Activated naive CD8-positive, alpha-beta T cell treated with anti-CD3 and anti-CD28 coated beads, Interleukin-2, amount 10 ng/mL, durations not matched to agents 7 days and 5 days (primary cell): ENCODE measurements at places on chromosomes 5 and 9. TPM values are rescaled to one million over a fixed set of nuclear protein-coding genes. Genes with fewer than 3 reads are reported as not detected.

- H3K4me3 ChIP-seq, result no peak overlapping the region
- H3K36me3 ChIP-seq, result no peaks in the 10 kb centered on the region
- no peak for DNase-seq
- H3K27me3 ChIP-seq, result no peaks in the 10 kb centered on the region
- H3K4me1 ChIP-seq, result no peaks in the 10 kb centered on the region
- no peak overlapping the region for H3K27ac ChIP-seq
Observed at GRCh38 chr5:117337064-117337749, 762.6 kb upstream of the SEMA6A start.

LRRTM2 gene
- 0.06 TPM for total RNA-seq

DNA sequence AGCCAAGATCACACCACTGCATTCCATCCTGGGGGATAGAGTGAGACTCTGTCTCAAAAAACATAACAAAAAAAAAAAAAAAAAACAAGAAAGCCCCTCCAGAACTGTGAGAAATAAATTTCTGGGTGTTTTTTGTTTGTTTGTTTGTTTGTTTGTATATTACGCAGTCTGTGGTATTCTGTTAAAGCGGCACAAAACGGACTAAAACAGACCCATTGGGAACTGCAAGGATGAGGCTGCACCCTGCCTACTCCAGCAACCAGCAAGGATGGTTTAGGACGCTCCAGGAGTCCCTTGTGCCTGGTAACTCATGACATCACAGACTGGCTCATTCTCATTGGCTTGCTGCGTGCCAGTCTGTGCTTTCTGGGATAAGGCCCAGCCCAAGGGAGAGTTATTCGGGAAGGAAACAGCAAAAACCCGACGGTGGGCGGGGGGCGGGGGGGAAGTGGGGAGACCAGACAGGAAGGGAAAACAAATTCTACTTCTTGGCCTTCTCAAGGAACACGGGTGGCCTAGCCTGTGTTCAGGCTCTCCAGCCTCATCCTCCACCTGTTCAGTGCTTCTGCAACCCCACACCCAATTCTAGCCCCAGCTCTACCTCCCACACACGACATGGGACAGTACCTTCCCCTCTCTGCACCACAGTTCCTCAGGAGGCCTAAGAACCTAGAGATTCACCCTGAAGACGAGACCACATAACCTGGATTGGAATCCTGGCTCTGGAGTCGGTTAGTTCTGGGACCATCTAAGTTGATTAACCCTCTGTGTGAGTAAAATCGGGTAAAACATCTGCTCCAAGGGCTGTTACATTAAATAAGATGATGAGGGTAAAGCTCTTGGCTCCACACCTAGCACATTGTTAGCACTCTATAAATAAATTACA lies 2.8 kb downstream of the CD74 start:
- peak overlapping the region; percentile 98 for H3K4me3 ChIP-seq
- H3K36me3 ChIP-seq, result peaks cover 7% of the 10 kb centered on the region
- H3K27ac ChIP-seq, result peak overlapping the region; percentile 100
- DNase-seq, result peak; percentile 48
- H3K27me3 ChIP-seq, result no peaks in the 10 kb centered on the region

DNA sequence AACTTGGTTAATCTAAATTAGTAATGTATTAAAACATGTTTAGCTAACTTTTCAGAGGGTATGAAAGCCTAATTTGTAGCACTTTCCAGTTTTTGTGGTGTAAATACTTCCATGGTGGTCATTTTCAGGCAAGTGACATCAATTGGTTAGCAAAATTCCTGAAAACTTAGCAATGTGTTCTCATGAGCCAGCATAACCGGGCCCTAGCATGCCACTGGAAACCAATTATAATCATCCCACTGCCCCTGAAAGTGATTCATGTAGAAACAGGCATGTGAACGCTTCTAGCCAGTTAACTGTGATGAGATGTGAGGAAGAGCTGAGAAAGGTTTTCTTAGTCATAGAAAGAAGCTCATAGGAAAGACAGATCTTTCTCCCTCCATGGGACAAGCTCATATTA lies 417.2 kb downstream of the TLR4 start:
- H3K4me3 ChIP-seq, result no peak overlapping the region
- no peak overlapping the region for H3K27ac ChIP-seq
- H3K4me1 ChIP-seq, result no peaks in the 10 kb centered on the region
- DNase-seq, result no peak

BSPRY gene
- total RNA-seq, result 9.6 TPM

DNA sequence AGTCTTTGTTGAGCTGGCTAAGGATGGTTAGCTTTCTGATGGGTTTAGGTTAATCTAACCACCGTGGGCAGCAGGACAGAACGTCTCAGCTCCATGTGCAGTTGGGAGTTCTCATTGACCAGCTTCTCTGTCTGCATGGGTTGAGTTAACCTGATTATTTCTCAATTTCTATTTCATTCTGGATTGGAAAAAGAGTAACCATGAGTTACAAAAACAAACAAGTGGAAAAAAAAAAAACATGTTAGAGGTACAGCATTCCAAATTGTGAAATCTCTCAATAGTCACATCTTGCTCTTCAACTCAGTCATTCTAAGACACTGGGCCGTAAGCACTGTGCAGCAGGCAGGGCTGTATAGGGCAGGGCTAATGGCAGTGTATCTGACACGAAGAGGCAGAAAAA lies 343.7 kb upstream of the KLF4 start:
- H3K4me1 ChIP-seq, result no peaks in the 10 kb centered on the region
- H3K36me3 ChIP-seq, result no peaks in the 10 kb centered on the region
- H3K4me3 ChIP-seq, result no peak overlapping the region
- no peak for DNase-seq
- H3K27ac ChIP-seq, result no peak overlapping the region

- no peak overlapping the region for H3K27ac ChIP-seq
- peak overlapping the region; percentile 13 for H3K4me3 ChIP-seq
- H3K36me3 ChIP-seq, result no peaks in the 10 kb centered on the region
- peaks cover 8% of the 10 kb centered on the region for H3K4me1 ChIP-seq
- peak; percentile 19 for DNase-seq
- H3K27me3 ChIP-seq, result no peaks in the 10 kb centered on the region
Observed at GRCh38 chr5:187617-188451, 3.5 kb upstream of the LRRC14B start.

DNA sequence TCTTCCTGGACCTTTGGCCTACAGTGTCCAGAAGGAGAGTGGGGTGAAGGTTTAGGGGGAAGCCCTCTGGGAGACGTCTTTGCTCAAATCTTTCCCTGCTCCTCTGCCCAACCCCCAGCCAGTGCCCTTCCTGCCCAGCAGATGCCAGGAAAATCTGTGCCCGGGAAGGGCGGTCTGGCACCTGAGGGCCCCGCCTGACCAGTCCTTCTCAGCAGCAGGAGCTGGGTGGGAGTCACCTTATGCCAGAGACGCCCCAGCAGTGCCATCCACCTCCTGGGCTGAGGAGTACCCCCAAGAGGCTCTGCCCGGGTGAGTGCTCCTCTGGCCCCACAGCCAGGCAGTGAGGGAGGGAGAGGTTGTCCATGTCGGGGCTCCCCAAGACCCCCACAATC lies 14.9 kb upstream of the CERCAM start:
- peaks cover 31% of the 10 kb centered on the region for H3K27me3 ChIP-seq
- H3K4me3 ChIP-seq, result no peak overlapping the region
- no peak for DNase-seq

ZBTB5 gene
- total RNA-seq, result 13.3 TPM

DNA sequence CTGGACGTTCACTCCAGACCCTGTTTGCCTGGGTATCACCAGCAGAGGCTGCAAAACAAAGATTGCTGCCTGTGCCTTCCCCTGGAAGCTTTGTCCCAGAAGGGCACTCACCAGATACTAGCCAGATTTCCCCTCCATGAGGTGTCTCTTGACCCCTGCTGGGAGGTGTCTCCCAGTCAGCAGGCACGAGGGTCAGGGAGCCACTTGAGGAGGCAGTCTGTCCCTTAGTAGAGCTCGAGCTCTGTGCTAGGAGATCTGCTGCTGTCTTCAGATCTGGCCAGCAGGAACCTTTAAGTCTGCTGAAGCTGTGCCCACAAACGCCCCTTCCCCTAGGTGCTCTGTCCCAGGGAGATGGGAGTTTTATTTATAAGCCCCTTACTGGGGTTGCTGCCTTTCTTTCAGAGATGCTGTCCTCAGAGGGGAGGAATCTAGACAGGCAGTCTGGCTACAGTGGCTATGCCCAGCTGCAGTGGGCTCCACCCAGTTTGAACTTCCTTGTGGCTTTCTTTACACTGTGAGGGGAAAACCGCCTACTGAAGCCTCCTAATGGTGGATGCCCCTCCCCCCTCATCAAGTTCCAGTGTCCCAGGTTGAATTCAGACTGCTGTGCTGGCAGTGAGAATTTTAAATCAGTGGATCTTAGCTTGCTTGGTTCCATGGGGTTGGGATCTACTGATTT lies 253.9 kb downstream of the SPATA31D1 start:
- no peaks in the 10 kb centered on the region for H3K4me1 ChIP-seq
- no peaks in the 10 kb centered on the region for H3K36me3 ChIP-seq
- DNase-seq, result no peak
- no peak overlapping the region for H3K4me3 ChIP-seq
- no peak overlapping the region for H3K27ac ChIP-seq
- H3K27me3 ChIP-seq, result no peaks in the 10 kb centered on the region

TMEM252 gene
- total RNA-seq, result not detected

- H3K4me1 ChIP-seq, result peaks cover 3% of the 10 kb centered on the region
- H3K27me3 ChIP-seq, result no peaks in the 10 kb centered on the region
- no peak overlapping the region for H3K4me3 ChIP-seq
- no peak for DNase-seq
Observed at GRCh38 chr5:110638970-110639902, 87.2 kb downstream of the TMEM232 start.

- no peak for DNase-seq
- no peak overlapping the region for H3K27ac ChIP-seq
- H3K36me3 ChIP-seq, result no peaks in the 10 kb centered on the region
Observed at GRCh38 chr5:128633901-128634300, 95.9 kb upstream of the FBN2 start.

GRCh38 chr9:38423973-38424843 lies at the start of gene IGFBPL1:
IGFBPL1 (minus strand) TSS chr9:38424454; CDS start chr9:38424424, 30 bp downstream.
- H3K27me3 ChIP-seq, result peaks cover 60% of the 10 kb centered on the region
- no peak within 1 kb of the TSS for H3K27ac ChIP-seq
- H3K36me3 ChIP-seq, result no peaks in the 10 kb centered on the region
- H3K4me1 ChIP-seq, result no peaks in the 10 kb centered on the region

- H3K4me3 ChIP-seq, result no peak overlapping the region
- no peaks in the 10 kb centered on the region for H3K36me3 ChIP-seq
- peaks cover 3% of the 10 kb centered on the region for H3K27me3 ChIP-seq
- no peaks in the 10 kb centered on the region for H3K4me1 ChIP-seq
- no peak for DNase-seq
Observed at GRCh38 chr5:127930311-127930710, 153.3 kb upstream of the SLC12A2 start.

CCL27 gene
- total RNA-seq, result not detected

DNA sequence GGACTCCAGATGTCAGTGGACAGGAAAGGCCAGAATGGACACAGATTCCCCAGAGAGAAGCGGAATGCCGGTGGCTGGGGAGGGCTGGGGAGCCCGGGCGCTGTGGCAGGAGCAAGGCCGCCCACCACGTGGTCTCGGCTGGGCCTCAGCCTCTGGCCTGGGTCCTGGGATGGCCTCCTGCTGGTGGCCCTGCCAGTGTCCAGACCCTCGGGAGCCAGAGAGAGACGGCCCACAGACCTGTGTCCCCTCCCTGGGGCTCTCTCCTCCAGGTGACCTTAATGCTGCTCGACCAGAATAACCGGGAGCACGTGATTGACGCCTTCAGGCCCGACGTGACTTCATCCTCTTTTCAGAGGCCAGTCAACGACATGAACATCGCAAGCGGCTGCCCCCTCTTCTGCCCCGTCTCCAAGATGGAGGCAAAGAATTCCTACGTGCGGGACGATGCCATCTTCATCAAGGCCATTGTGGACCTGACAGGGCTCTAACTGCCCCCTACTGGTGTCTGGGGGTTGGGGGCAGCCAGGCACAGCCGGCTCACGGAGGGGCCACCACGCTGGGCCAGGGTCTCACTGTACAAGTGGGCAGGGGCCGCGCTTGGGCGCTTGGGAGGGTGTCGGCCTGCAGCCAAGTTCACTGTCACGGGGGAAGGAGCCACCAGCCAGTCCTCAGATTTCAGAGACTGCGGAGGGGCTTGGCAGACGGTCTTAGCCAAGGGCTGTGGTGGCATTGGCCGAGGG lies 19.0 kb downstream of the FBXW5 start:
- H3K4me1 ChIP-seq, result no peaks in the 10 kb centered on the region
- no peaks in the 10 kb centered on the region for H3K27me3 ChIP-seq
- H3K4me3 ChIP-seq, result no peak overlapping the region
- H3K27ac ChIP-seq, result no peak overlapping the region
- H3K36me3 ChIP-seq, result peaks cover 18% of the 10 kb centered on the region

GRCh38 chr9:136728080-136728547 lies 14.6 kb downstream of the LCN10 start:
- H3K27me3 ChIP-seq, result peaks cover 2% of the 10 kb centered on the region
- peaks cover 23% of the 10 kb centered on the region for H3K4me1 ChIP-seq
- no peak overlapping the region for H3K27ac ChIP-seq
- H3K36me3 ChIP-seq, result peaks cover 16% of the 10 kb centered on the region

- no peak overlapping the region for H3K27ac ChIP-seq
- peaks cover 30% of the 10 kb centered on the region for H3K36me3 ChIP-seq
- no peak for DNase-seq
- no peaks in the 10 kb centered on the region for H3K27me3 ChIP-seq
Observed at GRCh38 chr5:103109277-103109676, 10.7 kb downstream of the GIN1 start.

ZBED3 gene
- total RNA-seq, result 3.8 TPM

- H3K27ac ChIP-seq, result no peak overlapping the region
- no peaks in the 10 kb centered on the region for H3K4me1 ChIP-seq
- no peaks in the 10 kb centered on the region for H3K27me3 ChIP-seq
- H3K4me3 ChIP-seq, result no peak overlapping the region
Observed at GRCh38 chr5:167658889-167659288, 632.6 kb upstream of the WWC1 start.

DNA sequence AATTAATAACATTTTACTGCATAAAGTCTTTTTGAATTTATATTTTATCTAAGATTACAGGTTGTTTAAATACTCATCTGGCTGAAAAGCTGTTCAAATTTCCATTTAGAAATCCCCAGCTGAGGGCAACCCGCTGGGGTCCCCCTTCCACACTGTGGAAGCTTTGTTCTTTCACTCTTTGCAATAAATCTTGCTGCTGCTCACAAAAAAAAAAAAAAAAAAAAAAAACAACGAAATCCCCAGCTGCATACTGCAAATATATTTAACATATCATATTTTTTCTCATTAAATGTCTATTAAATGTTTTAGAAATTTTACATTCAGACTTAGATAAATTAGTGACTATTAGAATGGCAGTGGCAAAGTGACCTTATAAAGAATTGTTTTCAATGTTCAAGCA lies 172.2 kb downstream of the NFIB start:
- H3K27ac ChIP-seq, result no peak overlapping the region
- H3K4me3 ChIP-seq, result no peak overlapping the region
- H3K27me3 ChIP-seq, result no peaks in the 10 kb centered on the region
- H3K36me3 ChIP-seq, result no peaks in the 10 kb centered on the region

- peak overlapping the region; percentile 36 for H3K4me3 ChIP-seq
- DNase-seq, result no peak
- H3K27me3 ChIP-seq, result no peaks in the 10 kb centered on the region
- H3K27ac ChIP-seq, result peak overlapping the region; percentile 21
Observed at GRCh38 chr9:102049586-102050246, 311.3 kb upstream of the GRIN3A start.

PLAA gene
- 28.3 TPM for total RNA-seq
